ENCODE measurements at places on chromosomes 6 and 20. TPM values are rescaled to one million over a fixed set of nuclear protein-coding genes. Genes with fewer than 3 reads are reported as not detected.
A peak's percentile ranks its signal among the peaks of the same experiment; 100 is the strongest.

GRCh38 chr20:44716309-44717106 is 1.3 kb downstream of the CCN5 start:
- DNase-seq, result no peak

GRCh38 chr6:143621876-143622605 is 55.7 kb upstream of the PHACTR2 start:
- DNase-seq, result no peak

DNA sequence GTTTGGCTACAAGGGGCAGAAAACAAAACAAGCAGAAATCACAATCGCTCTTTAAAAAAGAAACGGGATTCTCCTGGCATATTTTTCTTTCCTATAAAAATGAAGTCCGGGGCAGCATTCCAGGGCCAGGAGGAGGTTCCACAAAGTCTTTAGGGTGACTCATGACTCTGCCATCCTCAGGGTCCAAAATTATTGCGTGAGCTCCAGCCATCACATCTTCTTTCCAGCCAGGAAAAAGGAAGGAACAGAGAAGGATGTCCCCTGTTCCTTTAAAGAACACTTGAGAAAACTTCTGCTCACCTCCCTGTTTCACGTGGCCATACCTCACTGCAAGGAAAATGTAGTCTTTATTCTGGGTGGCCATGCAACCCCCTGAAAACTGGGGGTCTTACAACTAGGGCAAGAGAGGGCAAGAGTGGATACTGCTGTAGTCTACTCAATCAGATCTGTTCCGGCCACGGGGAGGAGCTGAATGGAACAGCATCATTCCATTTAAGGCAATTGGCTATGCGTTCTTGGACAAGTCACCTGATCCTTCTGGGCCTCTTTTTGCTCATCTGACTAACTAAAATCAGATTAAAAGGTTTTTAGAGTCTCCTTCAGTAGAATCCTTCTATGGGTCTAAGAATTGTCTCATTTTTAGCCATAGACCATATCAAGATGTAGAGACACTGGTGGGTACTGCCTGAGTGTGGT is 49.4 kb downstream of the CTCFL start:
- no peak for DNase-seq

The GCNT2 gene
- 0.19 TPM for total RNA-seq

The SLC22A16 gene
- not detected for total RNA-seq

- no peak for DNase-seq
Observed at GRCh38 chr6:2111162-2111677, 134.2 kb downstream of the GMDS start.

The CHMP4B gene
- total RNA-seq, result 92.5 TPM

The ATP5F1E gene
- total RNA-seq, result 68.2 TPM

The VWA7 gene
- total RNA-seq, result 0.94 TPM

DNA sequence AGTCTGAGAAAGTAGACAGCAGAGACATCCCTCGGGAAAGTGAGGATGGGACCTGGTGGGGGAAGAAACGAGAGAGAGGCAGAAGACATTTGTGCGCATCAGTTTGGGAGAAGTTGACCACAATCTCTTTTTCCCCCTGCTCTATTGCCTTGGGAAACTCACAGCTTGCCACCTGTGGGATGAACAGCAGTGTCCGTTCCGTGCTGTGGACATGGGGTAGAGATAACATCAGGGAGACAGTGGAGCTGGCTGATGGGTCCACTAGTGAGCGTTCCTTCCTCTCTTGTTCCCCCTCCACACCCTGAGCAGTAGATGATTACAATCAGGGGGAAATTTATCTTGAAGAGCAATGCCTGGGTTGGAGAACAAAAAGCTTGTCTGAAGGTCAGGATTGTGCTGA is 21.8 kb upstream of the RNF182 start:
- no peak for DNase-seq

GRCh38 chr20:42392442-42392841 is 774.3 kb upstream of the CHD6 start:
- no peak for DNase-seq

GRCh38 chr6:6714953-6715352 is 126.4 kb downstream of the LY86 start:
- no peak for DNase-seq

GRCh38 chr6:39224523-39225182 is 4.6 kb downstream of the KCNK5 start:
- DNase-seq, result no peak

The C20orf202 gene
- total RNA-seq, result not detected

The PLA2G7 gene
- not detected for total RNA-seq

The VEGFA gene
- total RNA-seq, result 59.5 TPM

- DNase-seq, result peak; percentile 73
Observed at GRCh38 chr6:167589615-167589940, 237.1 kb upstream of the AFDN start.

GRCh38 chr6:44235891-44236516 is 10.9 kb upstream of the HSP90AB1 start:
- no peak for DNase-seq

The KCNG1 gene
- total RNA-seq, result 6.3 TPM

- no peak for DNase-seq
Observed at GRCh38 chr6:148999501-148999900, 252.7 kb downstream of the UST start.

The FAM50B gene
- 0.37 TPM for total RNA-seq

DNA sequence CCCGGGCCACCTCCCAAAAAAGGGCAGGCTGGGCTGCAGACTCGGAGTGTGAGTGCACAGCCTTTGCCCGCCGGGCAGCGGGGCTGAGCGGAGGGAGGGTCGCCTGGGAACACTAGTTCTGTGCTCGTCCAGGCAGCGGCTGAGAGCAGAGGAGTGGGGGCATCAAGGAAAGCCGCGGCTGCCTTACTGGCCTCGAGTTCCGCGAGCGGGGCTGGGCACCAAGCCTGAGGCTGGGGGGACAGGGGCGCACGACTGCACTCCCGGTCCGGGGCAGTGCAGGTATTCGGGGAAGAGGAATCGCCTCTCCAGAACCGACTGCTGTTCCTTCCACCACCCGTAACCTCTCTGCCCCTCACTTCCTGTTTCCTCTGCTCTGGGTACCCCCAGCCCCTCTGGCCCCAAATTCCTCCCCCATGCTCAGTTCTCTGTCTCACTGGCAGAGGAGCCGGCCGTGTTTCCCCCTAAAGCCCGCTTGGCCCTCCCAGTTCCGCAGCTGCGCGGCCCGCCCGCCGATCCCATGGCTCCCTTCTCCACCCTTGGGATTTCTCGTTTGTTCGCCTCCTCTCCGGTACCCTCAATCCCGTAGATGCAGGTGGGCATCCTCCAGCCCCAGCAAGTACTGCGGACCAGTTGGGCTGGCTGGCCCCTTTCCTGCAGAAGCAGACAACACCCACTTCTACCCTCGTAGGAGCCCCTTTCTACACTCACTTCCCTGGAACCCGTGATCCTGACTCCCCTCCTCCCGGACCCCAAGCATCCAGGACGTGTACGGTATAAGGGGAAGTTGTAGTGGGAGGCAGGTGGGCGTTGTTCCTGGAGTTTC is 5.1 kb downstream of the RING1 start:
- no peak for DNase-seq

GRCh38 chr6:20112241-20112640 is 100.0 kb downstream of the MBOAT1 start:
- DNase-seq, result no peak

DNA sequence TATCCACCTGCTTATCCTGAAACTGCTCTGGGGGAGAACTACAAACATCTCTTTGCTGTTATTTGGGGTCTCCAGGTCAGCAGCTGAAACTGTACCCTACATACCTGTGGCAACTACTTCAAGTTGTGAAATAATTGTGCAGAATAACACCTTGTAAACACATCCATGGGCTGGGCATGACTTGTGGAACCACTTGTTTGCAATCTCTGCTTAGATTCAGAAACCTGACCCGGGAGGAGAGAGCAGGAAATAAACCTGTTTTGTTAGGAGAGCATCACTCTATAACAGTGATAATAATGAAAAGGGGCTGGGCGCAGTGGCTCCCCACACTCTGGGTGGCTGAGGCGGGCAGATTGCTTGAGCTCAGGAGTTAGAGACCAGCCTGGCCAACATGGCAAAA is 183.1 kb downstream of the NFATC2 start:
- DNase-seq, result no peak

DNA sequence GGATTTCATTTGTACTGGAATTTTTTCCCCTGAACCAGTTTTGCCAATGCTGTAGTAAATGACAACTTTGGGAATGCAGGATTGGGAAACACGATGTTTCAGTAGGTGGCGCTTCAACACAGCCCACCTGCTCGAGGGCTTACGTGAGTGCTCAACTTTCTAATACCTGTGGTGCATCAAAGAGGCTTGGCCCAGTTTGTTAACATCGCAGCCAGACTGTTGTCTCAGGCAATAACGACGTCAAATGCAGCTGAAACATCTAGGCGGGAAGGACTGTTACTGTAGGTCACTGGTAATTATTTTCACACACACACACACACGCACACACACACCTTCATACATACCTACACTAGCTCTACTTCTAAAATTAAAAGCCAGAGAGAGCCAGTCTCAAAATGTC is 815.5 kb upstream of the SLC35B3 start:
- no peak for DNase-seq

- no peak for DNase-seq
Observed at GRCh38 chr6:55131616-55132015, 42.7 kb upstream of the HCRTR2 start.

The OR10C1 gene
- total RNA-seq, result not detected

- no peak for DNase-seq
Observed at GRCh38 chr6:134632024-134632423, 314.1 kb upstream of the SGK1 start.

- DNase-seq, result no peak
Observed at GRCh38 chr6:36364669-36365479, 22.6 kb downstream of the ETV7 start.

DNA sequence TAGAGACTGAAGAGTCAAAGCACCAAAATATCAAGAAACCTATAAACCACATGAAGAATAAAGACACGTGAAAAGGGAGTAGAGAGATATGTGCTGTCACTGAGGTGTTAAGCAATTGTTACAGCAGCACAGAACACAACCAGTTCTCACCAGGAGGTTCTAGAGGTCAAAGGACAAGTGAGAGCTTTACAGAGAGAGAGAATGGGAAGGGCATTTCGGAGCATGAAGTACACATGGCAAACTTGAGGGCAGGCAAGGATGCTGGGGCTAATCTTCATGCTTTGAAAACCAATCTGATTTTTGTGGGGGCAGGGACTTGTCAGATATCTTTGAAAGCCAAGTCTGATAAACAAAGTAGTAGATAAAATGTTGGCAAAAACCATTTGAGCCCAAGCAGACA is 142.3 kb upstream of the NRSN1 start:
- no peak for DNase-seq

DNA sequence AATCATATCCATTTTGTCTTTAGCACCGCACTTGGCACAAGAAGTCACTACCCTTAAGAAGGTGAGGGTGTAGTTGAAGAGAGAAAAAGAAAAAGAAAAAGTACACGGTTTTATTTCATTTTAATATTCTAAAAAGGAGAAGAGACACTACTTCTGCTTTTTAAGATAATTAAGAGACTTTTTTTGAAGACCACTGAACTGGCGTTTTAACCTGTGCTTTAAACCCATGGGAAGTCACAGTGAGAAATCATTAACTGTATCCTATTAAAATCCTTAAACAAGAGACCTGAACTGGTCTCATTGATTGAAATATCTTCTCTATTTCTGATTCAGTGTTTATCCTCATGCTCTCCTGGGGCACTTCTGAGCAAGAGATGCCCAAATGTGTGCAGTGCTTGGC is 243.5 kb downstream of the TMEM242 start:
- DNase-seq, result no peak

DNA sequence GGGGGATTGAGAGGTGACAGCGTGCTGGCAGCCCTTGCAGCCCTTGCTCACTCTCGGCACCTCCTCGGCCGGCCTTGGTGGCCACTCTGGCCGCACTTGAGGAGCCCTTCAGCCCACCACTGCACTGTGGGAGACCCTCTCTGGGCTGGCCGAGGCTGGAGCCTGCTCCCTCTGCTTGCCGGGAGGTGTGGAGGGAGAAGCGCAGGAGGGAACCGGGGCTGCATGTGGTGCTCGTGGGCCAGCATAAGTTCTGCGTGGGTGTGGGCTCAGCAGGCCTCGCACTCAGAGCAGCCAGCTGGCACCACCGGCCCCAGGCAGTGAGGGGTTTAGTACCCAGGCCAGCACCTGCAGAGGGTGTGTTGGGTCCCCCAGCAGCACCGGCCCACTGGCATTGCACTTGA is 912.2 kb upstream of the ADGRB3 start:
- no peak for DNase-seq

DNA sequence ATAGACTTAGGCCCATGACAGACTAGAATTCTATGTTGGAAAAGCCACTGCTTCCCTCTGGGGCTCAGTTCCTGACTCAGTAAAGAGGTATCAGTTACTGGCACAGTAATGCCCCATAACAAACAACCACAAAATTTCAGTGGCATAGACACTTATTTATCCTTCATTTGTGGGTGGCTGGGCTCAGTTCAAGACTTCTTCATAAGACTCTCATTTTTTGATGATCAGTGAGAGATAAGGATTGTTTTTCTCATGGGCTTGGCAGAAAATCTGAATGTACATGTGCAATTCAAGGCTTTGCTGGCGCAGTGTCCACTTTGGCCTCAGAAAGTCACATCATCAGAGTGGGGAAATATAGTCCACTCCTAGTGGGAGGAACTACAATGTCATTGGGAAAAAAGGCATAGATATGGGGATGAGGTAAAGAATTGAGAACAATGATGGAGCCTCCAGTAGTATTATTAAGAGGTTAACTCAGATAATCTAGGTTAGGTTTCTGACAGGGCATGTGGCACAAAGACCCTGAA is 384.6 kb upstream of the FLRT3 start:
- DNase-seq, result no peak

Data from osteocyte (in vitro differentiated cells).